ENCODE measurements at places on chromosomes 5 and 9.

- no peak for DNase-seq
These were observed 27.7 kb downstream of the CLTA start for GRCh38 chr9:36218411-36218901.

DNA sequence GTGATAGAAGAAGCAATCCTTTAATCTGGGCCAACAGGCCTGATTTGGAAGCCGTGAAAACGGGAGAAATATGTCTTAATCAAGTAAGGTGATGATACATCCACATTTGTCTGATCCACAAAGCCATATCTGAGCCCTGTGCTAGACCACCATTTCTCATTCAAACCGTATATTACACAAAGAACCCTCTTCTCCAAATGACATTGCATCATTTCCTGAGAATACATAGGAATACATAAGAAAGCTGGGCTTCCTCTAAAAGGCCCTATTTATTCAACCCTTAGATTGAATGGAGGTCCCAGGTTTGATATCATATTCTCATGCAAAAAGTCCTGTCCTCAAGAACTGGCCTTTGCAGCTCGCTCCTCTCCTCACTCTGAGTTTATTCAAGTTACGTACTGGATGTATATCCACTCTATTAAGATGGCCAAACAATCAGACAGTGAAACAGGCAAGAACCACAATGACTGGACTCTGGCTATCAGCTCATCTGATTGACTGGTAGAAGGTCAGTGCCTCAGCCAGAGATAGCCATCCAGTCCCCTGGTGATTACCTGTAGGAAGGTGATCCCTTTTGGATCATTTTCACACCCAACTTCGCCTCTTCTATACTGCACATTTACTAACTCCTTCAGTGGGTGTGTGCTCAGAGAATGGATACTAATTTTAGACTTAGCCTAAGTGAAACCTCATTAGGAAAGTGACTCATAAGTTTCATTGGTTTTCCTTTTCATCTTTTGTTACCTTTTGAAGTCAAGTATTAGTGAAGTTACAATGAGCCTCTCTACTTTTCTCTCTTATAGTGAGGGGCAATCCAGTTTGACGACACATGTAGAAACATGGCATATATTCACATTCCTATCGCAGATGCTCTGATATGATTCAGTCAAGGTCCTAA lies 167.6 kb upstream of the WWC1 start:
- no peak for DNase-seq

DNA sequence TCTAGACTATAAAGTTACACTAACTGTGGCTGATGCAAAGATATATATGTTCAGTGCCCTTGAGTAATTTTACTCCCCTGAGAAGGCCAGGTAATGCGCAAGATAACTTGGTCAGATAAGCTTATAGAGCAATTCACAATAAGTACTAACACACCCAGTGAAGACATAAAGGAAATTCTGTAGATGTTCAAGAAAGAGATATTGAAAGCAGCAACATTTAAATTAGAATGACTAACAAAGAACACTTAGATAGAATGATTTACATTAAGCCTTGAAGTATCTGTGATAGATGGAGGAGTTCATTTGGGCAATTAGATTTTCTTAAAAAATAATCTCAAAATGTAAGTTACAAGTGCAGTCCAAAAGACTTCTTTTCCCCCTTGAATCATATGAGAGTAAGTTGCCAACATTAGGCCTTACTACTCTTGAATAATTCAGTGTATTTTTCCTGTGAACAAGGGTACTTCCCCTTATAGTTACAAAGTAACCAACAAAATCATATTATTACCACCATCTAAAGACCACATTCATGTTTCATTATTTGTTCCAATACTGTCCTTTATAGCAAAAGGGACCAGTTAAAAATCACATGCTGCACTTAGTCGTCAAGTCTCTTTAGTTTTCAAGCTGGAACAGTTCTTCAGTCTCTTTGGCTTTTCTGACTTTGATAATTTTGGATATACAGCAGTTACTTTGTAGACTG lies 44.4 kb upstream of the ELOVL7 start:
- no peak for DNase-seq

DNA sequence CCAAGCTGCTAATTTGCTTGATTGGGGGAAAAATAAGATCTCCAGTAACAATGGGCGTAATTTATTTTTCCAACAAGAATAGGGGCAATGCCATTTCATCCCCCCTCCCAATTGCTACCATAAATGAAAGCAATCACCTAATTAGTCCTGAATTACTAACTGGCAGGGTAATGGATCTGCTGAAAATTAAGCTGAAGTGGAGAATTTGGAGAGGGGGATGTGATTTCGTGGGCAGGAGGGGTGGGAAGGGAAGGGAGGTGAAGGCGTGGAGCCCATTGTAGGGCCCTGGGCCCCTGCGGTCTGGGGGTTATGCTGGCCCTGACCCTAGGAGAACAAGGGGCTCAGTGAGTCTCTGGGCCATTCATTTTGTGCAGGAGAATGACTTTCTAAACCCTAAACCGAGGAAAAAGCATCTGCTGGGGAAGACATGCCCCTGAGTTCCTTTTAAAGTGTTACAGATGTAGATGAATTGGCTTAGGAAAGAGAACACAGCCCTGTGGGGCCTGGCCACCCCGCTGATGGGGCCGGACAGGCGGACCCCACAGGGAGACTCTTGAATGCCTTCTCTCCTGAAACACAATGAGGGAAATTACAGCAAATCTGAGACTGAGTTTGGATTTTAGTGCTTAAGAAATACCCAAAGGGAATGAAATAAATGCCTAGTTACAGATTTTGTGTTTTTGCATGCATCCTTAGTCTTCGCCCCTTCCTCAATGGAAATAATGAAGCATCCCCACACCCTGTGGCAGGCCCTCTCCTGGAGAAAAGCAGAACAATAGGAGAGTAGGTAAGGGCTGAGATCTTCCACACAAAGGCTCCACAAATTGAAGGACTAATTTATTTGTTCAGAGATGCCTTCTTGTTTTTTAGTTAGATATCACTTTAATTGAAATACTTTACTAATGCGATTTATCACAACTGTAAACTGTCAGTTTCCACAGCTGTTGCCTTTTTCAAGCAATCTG lies 143.2 kb downstream of the PSAT1 start:
- DNase-seq, result no peak

GRCh38 chr5:58507715-58508114 lies 16.5 kb downstream of the GAPT start:
- DNase-seq, result no peak

GRCh38 chr9:36941441-36941840 lies 92.6 kb downstream of the PAX5 start:
- no peak for DNase-seq

- no peak for DNase-seq
These were observed 7.8 kb downstream of the LPAR1 start for GRCh38 chr9:111030492-111030891.

DNA sequence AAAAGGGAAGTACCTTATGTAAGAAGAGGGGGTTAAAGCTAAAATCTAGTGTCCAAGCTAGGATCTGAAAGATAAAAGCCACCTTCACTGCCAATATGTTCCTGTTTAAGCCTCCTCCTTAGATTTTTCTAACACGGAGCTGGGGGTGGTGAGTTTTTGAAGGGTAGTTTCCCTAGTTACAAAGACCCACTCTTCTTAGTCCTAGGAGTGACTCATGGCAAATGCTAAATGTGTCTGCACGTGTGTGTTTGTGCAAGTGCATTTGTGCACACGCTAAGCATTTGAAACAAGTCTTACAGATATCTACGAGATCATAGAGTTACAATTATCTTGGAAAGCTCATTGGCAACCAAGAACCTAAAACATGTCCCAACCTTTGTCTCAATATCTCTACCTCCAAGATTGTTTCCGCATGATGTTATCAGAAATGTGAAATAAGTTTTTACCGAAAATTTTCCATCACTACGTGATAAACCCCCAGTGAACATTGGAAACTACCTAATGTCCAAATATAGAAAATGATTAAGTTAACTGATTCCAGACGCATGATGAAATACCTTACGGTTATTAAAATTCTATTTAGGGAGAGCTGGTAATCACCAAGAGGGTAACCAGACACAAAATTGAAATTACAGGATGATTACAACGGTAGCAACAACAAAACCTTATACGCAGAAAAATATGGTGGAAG lies 78.0 kb upstream of the HRH2 start:
- no peak for DNase-seq

DNA sequence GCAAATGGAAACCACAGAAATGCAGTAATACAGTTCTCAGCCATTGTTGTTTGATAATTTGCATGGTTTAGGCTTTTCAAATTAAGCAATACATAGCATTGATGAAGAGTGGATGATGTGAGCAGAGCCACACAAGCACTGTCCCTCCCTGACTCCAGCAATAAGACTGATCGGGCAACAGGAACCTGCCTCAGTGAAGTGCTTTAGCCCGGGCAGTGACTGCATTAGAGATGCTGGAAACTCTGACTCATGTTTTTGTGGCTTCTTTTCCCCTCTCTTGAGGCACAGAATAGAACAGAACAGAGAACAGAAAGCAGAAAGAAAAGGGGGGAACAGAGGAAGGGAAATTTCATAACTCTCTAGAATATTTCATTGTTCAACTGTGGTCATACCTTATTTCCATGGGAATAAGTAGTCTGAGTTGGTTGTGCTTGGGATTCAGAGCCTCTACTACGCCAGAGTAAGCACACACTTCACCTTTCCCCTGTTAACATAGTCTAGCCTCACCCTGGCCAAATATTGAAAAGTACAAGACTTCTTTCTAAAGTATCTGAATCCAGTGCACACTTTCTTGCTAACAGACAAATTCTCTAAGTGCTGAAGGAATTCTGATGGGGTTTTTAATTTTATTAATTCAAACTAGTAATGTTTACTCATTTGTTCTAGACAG lies 164.8 kb upstream of the VCAN start:
- DNase-seq, result no peak

DNA sequence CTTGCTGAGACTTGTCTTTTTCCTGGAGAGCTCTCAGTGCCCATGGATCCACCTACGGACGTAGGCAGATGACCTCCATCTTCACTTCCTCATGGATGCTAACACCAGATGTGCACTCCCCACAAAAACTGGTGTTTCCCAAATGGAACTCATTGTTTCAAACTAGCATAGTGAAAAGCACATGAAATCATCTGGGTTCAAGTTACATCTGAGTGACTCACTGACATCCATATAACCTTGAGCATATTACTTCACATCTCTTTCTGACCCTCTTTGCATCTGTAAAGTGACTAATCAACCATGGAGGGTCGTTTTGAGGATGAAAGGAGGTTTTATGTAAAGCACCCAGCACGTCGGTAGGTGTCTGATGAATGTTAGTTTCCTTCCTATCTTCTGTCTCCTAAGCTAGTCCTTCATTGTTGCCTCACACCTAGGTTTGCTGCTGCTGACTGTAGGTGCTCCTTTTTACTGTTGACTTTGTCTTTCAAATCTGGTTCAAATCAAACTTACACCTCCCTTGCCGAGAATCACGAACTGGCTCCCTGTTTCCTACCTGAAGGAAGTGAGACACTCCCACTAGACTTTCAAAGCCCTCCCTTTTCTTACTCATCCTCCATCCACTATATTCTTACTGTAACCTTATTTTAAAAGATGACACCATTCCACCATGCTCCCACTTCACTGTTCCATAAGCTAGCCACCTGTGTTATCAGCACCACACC lies 10.3 kb downstream of the OCLN start:
- no peak for DNase-seq

- no peak for DNase-seq
These were observed 8.8 kb upstream of the IFNB1 start for GRCh38 chr9:21086538-21086937.

DNA sequence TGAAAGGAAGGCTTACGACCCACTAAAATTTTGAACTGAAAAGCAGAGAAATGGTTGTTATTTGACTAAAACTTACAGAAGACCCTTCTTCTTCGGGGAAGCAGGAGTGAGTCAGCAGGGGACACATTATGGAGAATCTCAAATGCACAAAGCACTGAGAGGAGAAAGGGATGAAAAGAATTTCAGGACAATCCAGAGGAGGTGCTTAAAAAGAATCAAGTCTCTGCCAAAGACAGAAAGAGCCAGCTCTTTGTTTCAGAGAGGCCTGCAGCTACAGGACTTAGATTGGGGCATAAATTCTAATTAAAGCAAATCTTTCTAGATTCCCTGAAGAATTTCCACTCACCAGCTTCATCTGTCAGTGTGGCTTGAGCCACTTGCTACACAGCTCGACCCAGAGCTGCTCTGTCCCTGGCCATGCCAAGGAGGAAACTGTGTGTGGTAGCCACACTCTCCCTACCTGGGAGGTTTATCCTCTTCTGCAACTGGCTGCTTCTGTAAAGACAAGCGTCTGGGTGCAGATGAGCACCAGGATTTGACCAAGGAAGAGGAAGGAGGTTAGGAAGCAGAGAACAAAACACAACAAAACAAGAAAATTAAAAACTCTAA lies 89.9 kb downstream of the SEMA5A start:
- DNase-seq, result no peak

GRCh38 chr9:87674565-87675299 lies 51.2 kb upstream of the CTSL start:
- no peak for DNase-seq

GRCh38 chr5:111744455-111744854 lies 12.5 kb downstream of the NREP start:
- DNase-seq, result no peak

- no peak for DNase-seq
These were observed 313.9 kb upstream of the TLE4 start for GRCh38 chr9:79257790-79258351.

- no peak for DNase-seq
These were observed 51.4 kb downstream of the COL5A1 start for GRCh38 chr9:134693011-134693410.

DNA sequence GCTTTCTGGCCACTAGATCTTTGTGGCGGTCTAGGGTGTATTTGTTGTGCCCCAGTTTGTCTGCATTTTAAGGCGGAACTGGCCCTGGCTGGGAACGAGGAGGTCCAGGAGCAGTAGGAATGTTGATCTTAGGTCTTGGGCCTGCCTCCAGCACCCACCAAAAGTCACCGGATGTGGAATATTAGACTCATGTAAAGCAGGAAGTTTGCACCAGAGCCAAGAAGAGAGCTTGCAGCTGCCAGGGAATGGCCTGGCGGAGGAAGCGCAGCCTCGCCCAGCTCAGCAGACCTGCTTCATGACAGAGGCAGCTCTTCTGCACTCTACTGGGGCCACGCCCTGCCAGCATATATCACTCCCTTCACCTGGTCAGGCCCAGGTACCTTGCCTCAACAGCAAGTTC lies 3.3 kb downstream of the GPX3 start:
- DNase-seq, result no peak

GRCh38 chr9:108787690-108788048 lies 68.1 kb downstream of the ACTL7B start:
- no peak for DNase-seq

- no peak for DNase-seq
These were observed 39.6 kb upstream of the RXRA start for GRCh38 chr9:134286471-134287245.
